ENCODE measurements at places on chromosomes 16 and 17.

- no peak for DNase-seq
Measured at GRCh38 chr17:55598495-55598894, 87.2 kb upstream of the SMIM36 start.

DNA sequence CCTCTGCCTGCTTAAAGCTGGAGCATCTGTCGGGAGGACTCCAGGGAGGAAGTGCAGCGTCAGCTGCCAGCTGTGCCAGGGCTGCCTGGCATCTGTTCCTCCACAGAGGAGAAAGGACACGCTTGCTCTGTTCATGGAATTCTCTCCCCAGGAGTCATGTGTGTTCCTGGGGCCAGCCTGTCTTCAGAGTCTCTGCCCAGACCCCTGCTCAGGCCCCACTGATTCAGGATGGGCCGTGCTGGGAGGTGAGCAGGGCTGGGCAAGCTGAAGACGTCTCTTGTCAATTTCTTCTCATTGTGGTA lies 24.2 kb downstream of the CRISPLD2 start:
- peak; percentile 91 for DNase-seq

DNA sequence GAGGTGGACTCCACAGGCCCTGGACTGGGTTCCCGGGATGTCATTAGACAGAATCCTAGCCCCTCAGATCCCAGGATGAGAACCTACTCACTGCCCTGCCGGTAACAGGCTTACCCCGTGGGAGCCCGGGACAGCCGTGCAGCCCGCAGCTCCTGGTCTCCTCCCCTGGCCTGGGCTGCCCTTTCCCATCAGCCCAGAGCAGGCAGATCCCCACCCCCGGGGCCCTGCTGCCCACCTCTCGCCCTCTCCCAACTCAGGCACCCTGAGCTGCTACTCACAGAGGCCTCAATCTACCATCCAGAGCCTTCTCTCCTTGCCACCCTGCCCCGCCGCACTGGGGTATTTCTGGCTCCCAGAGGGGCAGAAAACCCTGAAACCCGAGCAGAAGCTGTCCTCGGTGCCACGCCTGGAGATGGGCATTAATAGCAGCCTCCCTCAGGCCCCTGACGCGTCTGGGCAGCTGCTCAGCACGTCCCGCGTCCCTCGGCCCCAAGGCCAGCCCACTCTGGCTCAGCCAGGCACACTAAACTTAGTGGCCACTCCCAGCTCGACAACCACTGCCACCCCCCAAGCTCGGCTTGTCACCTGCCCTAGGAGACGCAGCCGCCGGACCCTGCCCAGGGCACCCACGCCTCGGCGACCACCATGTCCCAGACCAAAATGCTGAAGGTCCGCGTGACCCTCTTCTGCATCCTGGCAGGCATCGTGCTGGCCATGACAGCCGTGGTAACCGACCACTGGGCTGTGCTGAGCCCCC lies at the start of gene CACNG1:
TSS of gene CACNG1 (plus strand) at position 539 of the 757 bp plus-strand sequence. CDS start at position 646, 107 bp downstream.
- no peak for DNase-seq

DNA sequence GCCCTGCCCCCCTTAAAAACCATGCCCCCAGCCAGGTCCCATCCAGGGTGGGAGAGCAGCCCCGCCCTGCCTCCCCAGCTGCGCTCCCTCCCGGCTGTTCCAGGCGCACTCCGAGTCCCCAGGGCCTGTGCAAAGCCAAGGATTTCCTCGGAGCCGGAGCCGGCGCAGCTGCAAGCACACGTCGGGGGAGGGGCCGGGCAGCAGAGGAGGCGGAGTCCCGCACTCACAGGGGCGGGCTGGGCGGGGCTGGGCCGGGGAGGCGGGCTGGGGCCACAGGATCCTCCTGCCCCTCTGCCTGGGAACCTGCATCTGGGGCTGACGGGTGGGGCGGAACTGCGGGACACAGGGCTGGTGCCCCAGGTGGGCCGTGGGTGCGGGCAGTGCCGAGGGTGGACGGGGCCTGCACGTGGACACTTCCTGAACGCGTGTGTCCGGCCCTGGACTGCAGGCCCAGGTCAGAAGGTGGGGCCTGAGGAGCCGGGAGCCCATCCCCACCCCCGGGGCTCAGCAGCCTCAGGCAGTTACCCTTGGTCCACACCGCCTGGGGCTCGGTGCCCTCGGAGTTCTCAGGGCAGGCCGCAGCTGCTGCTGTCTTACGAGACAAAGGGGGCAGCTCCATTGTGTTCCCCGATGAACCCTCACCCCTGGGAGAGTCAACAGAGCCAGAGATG lies 24.0 kb upstream of the SSTR5 start:
- DNase-seq: peak; percentile 84

DNA sequence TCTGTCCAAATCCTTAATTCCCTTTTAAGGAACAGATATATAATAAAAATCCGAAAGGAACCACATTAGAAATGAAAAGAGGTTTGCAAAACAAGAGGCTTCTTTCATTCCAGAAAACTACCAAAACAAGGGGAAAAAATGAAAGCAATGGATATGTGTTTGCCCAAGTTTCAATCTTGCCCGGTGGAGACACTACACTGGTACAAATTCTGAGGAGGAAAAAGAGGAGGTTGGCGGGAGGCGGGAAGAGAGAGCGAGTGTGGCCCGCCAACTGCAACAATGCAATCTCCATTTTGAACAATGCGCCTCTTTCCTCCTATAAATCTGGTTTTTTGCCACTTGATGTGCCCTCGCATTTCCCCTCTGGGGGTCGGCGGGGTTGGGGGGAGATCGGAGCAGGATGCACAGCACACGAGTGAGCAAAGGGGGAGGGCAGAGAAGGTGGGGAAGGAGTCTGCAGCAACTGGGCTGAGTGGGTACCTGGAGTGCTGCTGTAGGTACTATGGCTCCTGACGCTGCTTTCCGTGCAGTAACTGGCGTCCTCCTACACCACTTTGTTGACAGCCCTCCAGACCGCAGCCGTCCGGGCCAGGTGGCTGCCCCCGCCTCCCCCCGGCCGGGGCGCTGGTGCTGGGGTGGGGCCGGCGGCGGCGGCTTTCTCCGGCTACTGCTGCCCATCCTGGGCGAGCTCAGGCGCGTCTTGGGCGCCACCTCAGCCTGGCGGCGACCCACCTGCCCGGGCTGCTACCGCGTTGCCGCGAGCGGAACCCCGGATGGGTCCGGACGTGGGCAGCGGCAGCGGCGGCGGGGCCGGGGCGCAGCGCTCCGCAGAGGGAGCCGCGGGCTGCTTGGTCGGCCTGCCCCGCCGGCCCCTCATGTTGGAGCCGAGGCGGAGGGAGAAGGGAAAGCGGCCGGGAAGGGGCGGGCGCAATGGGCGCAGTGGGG lies 93.8 kb upstream of the PLEKHM1 start:
- no peak for DNase-seq

GRCh38 chr16:4982056-4982867 lies 24.1 kb downstream of the SEC14L5 start:
- no peak for DNase-seq

- DNase-seq: peak; percentile 24
Measured at GRCh38 chr16:82639666-82640336, 13.0 kb downstream of the CDH13 start.

DNA sequence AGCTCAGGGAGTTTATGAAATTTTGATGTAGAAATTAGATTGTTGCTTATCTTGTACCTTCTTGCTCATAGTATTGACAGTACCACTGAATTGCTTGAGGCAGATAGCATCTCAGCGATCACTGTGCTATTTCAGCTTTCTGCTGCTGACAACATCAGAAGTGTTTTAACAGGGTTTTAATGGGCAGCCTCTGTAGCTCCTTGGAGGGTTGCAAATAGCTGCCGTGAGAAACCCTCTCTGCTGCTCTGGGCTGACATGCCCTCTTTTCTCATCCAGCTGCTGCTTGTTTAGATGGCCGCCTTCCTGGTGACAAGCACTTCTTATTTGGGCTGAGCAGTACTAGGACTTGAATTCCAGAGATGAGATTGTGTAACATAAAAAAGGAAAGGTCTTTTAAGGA lies 180.2 kb upstream of the TBX2 start:
- DNase-seq: no peak

DNA sequence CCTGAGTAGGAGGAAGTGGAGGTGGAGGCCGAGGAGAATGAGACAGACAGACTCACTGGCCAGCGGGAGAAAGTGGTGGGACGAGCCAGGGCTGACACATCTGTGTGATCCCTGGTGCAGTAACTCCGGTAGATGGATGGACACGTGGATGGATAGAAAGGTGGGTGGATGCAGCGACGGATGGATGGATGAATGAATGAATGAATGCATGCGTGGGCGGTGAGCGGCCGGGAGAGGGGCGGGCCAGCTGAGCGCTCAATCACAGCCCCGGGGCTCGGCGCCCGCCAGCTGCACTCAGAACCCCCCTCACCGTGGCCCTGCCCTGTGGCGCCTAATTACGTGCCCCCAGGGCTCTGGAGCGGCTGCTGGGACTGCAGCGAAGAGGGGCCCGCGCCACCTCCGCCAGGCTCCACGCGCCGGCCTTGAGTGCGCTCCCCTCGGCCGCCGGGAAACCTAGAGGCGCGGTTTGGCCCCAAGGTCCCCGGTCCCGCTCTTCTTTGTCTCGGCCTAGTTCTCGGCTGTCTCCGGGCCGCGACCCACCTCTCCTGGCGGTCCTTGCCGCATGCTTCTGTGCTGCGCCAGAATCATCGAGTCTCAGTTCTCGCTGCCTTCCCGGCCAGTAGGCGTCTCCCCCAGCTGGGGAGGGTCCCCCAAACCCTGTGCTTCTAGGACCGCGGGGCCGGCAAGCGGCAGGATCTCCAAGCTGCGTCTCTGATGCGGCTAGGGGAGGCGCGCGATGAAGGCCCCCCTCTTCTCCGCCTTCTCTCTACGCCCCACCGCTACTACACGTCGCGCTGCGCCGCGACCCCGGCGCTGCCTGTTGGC lies 41.0 kb downstream of the RAI1 start:
- DNase-seq: peak; percentile 49

DNA sequence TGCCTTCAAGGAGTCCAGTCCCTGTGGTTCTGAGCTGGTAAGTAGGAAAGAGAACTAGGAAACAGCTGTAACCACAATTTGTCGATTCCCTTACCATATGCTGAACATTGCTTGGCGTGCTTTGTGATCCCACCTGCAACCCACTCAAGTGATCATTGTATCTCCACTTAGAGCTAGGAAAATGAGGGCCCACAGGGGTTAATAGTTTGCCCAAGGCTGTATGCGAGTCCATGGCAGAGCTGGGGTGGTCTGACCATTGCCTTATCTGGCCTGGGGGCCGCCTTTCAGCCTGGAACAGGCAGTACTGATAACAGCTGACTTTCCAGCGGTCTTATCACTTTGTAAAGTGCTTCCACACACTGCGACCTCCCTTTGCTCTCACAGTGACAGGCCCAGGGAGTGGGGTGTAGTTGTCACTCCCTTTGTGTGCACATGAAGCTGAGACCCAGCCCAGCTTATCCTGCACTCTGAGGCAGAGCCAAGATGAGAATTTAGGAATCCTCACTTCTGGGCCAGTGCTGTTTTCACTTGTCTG lies 9.8 kb downstream of the MYL4 start:
- DNase-seq: no peak

GRCh38 chr17:59498530-59499307 lies 66.7 kb upstream of the DHX40 start:
- DNase-seq: peak; percentile 80

DNA sequence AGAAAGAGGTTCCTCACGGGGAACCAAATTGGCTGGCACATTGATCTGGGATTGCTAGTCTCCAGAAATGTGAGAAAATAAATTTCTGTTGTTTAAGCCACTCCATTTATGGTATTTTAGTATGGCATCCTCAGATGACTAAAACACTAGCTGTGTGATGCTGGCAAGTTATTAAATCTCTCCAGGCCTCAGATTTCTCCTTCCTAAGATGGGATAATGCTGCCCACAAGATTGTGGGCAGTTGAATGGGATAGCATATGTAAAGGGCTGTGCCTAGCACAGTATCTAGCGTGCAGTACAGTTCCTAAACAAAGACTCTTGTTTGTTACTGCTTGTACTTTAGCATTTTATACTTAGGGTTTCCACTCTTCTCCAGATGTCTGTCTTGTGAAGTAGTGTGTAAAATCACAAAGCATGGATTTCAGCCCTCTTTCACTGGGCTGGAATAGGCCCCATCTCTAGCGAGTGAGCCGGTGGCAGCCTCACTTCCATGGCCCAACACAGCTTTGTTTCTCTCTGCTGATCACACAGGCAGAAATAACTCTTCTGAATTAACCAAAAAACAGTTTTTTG lies 38.2 kb upstream of the PHAF1 start:
- no peak for DNase-seq

GRCh38 chr16:8929086-8929748 lies 34.5 kb downstream of the USP7 start:
- peak; percentile 84 for DNase-seq

GRCh38 chr17:41775394-41776226 lies 10.9 kb downstream of the JUP start:
- DNase-seq: no peak

DNA sequence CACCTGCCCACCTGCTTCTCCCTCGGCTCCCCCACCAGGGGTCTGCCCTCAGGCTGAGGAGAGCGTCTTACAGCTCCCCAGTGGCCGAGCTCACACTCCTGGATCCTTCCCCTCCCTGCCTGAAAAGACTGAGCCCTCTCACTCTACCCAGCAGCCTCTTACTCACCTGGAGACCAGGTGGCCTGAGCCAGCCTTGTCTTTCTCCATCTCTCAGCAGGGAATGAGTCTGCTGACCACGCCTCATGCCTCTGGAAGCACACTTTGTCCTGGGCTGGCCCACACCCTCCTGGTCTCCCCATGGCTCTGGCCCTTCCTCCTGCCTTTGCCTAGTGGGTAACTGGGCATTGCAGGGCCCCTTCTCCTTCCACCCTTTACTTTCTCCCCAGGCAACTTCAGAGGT lies 177.2 kb downstream of the ENGASE start:
- DNase-seq: no peak

- no peak for DNase-seq
Measured at GRCh38 chr17:673200-673681, 41.4 kb downstream of the VPS53 start.

DNA sequence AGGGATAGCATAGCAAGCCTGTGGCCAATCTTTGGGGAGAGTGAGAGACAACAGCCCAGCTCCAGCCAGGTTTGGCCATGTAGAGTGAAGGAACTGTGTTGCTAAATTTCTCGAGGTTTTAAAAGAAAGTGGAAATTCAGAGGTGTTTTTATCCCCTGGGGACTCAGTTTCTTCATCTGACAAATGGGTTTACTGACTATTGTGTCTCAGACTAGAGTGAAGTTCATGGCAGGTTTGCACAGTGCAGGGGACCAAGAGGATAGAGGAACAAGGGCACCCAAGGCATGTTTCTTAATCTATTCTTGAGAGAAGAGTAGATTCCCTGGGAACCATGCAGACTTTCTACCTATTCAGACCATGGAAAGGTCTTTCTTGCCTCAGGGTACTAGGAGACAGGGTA lies 555.8 kb upstream of the C16orf82 start:
- no peak for DNase-seq

- no peak for DNase-seq
Measured at GRCh38 chr16:71792176-71792575, 16.5 kb downstream of the AP1G1 start.

GRCh38 chr17:2655546-2655945 lies 56.0 kb downstream of the CLUH start:
- no peak for DNase-seq

GRCh38 chr17:76537578-76538280 lies at the start of gene CYGB:
CYGB (minus strand) TSS chr17:76537709; CDS start chr17:76537542, 167 bp downstream.
- no peak for DNase-seq

DNA sequence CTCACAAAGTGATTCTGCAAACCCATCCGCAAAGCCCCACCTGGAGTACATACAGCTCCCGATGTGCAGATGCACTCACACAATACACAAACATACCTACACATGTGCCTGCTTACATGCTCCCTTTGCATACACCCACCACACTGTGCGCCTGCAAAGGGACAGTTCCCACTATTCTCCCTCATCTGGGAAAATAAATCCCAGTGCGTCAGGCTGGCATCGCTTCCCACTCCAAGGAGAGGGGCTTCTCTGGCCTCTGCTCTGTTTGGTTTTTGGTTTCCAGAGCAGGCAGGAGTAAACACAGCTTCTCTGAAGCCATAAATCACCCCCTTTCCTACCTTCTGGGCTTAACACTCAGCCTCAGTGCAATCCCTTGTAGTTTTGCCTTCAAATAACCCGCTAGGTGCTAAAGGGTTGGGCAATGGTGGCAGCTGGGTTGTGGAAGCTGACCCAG lies 14.7 kb downstream of the HOXB4 start:
- DNase-seq: no peak
